SK-MEL-5 (cell line): ENCODE measurements at places on chromosomes 1 and 21.

GRCh38 chr1:234962340-234962989, 166.2 kb downstream of the TOMM20 start:
- no peak for DNase-seq

DNA sequence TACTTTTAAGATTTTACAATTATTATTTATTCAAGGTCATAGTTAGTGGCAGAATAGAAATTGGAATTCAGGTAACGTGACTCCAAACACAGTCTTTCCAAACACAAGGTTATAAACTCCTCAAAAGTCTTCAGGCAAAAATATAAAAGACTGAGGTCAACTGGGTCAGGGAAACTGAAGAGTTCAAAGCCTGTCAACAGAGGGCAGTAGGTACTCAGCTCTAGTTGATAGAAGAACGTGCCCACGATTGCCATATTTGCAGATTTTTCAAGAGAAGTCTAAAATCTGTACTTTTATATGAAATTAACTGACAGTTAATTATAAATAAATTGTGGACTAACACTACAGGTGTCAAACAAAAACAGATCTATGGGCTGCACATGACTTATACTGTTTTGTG, 135.0 kb downstream of the LHX4 start:
- peak; percentile 55 for DNase-seq

DNA sequence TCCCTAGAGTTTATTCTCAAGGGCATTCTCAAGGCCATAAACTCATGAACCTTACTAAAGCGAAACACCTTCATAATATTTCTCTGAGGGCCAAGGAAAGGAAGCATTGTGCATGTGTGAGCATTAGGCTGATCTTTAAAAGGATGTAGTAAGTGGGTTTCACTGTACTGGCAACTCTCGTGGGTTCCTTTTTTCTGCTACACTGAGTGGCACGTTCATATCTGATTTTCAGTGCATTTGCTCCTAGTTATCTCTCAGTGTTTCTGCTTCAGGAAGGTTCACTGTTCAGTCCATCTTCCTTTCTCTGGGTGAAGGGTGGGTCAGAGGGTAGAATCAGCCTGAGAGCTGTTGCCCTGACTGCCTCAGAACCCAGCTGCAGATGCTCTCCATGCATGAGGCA, 192.8 kb upstream of the ADGRL2 start:
- DNase-seq: no peak

DNA sequence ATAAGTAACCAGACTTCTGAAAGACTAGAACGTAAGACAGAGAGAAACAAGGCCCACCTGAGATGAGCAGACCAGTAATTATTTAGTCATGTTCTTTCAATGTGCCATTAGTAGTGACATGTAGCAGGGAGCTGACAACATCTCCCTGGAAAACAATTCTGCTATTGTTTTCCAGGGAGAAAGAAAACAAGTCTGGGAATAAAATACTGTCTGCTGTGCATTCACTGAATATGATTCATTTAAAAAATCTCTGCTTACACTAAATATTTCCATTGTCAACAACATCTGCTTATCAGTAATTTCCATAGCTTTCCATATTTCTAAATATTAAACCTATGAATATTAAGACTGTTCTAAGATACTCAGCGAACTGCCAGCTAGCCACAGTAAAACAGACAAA, 80.0 kb downstream of the VCAM1 start:
- no peak for DNase-seq

- no peak for DNase-seq
Measured at GRCh38 chr1:78292361-78292760, 198.4 kb upstream of the PTGFR start.

- DNase-seq: peak; percentile 30
Measured at GRCh38 chr1:214491468-214492146, 59.8 kb downstream of the PTPN14 start.

GRCh38 chr1:50342525-50342924, 80.7 kb downstream of the DMRTA2 start:
- DNase-seq: no peak

DNA sequence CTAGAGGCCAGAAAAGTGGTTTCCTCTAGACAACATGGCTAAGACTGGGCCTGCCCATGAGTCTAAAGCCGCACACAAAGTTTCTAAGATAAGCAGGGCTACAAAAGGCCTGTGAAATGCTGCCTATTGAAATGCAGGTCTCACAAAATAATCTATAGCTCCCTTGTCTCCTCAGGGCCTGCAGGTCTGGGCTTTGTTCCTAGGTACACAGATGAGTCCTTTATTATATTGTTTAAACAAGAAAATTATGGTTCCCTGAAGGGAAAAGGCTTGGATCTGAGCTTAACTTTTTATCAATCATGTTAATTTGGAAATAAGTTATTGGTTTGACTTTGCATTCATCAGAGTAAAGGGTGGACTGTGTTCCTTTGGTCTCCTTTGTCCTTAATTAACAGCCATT, 413.4 kb upstream of the BEND5 start:
- peak; percentile 14 for DNase-seq

DNA sequence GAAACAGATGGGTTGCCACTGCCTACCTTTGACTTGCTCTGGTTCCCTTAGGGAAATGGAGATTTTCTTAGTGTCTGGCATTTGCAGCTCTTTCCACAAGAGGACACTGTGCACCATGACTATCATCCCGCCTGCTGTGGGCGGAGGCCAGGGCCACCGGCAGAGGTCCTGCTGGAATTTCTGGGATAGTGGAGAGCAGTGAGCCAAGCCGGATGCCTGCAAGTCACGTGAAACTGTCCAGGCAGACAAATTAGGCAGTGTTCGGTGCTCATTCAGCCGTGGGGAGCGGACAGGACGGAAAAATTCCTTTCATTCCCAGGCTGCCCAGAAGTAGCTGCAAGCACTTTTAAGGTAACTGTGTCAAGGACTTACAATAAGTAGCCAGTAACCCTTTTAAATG, 43.4 kb downstream of the IGSF5 start:
- peak; percentile 95 for DNase-seq

DNA sequence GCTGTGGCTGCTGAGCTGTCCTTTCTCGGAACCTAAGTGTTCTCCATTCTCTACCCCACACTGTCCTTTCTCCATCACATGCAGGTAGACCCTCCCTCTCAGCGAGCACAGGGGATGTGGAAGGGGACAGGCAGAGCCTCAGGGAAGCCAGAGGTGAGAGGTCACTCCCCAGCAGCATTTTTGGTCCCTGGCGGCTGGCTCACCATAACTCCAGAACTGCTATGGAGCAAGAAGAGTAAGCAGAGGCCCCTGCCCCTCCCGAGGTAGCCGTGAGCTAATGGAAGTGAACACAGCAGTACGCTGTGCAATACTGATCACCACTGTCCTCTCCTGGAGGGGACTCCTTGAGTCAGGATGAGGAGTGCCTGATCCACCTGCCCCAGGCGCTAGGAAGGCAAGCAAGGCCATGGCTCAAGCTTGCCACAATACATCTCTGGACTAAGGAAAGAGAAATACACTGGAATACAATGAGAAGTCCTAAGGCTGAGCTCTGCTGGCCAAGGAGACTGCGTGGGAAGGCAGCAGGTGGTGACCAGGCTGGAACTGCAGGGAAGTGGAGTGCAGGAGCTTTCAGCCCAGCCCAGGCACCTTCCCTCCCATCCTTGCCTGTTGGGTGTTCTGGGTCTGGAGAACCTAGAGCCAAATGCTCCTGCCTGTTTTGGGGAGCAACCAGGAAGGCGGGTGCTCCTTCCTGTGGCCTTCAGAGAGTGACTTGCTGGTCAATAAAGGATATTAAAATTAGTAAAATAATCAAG, 96.2 kb downstream of the LAMC2 start:
- no peak for DNase-seq

DNA sequence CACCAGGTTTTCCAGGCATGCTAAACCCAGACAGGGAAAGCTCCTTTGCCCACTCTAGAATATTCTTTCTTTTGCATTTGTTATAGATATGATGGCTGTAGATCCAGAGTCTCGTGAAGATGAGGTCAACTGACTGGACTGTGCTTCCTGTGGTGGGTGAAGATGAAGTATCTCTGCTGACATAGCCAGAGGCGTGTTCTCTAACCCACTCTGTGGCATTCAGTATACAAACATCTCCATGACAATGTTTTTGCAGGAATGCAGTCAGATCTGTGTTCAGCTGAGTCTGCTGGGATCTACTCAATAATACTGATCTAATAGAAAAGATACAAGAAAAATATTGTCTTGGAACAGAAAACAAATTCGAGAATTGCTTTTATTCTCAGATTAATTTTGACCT, 11.3 kb downstream of the RWDD2B start:
- no peak for DNase-seq

GRCh38 chr1:117171900-117172511, 38.7 kb downstream of the VTCN1 start:
- peak; percentile 99 for DNase-seq

GRCh38 chr1:33348676-33349080, 27.8 kb upstream of the A3GALT2 start:
- DNase-seq: no peak

- DNase-seq: no peak
Measured at GRCh38 chr1:10628685-10629084, 153.9 kb downstream of the PEX14 start.

DNA sequence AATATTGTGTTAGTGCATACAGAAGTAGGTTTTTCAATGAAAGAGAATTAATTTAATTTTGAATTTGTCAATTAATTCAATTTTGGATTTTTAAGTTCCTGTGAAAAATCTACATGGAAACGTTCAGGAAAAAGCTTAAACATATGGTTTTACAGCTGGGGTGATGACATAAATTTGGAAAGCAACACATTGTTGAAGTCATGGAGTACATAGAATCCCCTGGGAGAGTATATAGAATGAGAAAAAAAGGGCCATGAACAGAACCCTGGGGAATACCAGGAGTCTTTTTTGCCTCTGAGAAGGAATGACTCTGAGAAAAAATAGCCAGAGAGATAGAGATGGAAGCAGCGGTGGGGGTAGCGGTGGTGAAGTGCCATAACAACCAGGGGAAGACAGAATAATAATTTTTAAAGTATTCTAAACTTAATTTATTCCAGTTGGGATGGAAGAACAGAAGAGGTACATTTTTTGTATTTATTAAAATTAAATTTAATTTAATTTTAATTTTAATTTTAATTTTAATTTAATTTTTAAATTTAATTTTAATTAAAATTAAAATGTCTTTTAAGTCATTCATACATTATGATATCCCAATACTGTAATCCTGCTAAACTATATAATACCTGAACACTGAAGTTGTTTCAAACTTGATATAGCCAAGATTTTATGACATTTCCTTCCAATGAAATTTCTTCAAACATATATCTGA, 48.9 kb downstream of the NME7 start:
- no peak for DNase-seq

- DNase-seq: no peak
Measured at GRCh38 chr1:243312952-243313634, 57.3 kb downstream of the SDCCAG8 start.

- no peak for DNase-seq
Measured at GRCh38 chr1:84873366-84873765, 19.6 kb downstream of the LPAR3 start.

DNA sequence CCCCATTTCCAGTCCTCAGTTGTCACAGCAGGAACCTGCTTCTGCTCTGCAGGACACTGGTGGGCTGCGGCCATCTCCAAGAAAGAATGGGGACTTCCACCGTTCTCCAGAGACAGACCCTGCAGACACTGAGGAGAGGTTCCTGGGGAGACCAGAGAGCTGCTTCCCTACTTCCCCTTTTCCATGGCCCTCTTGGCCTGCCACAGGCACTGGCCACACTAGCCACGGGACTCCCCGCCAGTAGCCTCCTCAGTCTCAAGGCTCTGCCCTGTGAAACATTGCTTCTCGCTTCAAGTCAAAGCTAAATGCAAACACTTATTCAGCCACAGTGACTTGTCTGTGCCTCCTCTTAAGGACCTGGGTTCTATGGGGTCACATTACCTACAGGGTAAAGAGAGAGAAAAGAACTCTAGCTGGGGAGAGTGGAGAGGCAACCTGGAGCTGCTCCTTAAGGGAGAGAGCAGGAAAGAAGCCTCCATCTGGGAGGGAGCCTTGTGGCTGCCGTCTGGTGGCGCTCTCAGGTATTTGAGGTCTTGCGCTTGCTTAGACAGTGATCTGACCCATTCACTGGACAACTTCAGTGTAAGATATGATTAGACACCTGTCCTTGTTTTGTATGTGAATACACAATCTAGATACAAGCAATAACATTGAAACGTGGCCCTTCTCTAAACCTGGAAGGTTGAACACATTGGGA, 5.4 kb upstream of the SLAMF8 start:
- DNase-seq: peak; percentile 31

DNA sequence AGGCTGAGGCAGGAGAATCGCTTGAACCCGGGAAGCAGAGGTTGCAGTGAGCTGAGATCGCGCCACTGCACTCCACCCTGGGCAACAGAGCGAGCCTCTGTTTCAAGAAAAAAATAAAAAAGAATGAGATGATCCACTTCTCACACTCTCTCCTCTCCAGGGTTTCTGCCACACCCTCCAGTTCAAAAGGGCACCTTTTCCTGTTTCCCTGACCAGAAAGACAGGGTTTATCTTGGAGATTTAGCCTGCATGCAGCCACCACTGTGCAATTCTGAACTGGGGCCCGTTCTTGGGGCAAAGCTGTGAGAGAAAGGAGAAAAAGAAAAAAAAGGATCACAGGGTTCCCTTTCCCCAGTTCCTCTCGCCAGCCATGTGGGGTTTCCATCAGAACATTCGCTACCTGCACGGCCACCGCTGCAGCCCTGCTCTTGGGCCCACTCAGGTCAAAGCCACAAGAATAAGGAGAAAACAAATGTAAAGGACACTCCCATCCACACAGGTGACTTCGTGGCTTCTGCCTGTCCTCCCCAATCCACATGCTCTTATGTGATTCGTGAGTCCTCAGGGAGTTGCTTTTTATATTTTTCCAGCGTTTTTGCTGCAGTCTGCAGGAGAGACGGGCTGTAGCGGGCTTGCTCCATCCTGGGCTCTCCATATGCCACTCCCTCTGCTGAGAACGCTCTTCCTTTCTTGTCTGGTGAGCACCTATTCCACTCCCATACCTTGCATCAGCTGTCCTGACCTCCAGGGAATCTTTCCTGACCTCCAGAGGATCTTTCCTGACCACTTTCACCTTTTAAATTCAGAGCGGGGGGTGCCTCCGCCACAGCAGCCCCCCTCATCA, 26.4 kb downstream of the GNG4 start:
- no peak for DNase-seq

DNA sequence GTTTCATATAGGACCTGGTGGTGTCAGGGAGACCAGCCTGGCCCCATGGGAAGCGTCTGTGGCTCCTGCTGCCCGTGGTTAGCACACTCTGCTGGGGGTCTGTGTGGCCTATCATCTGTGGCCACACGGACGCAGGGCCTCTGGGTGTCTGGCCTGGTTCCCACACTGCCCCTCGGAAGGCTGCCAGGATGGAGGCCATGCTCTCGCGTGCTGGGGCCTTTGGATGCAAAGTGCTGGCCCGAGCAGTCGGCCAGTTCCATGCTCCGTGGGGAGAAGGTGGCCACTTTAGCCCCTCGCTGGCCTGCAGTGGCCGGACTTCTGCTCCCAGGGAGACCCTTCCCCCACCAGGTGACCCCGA, 20.8 kb upstream of the LRRC3 start:
- DNase-seq: no peak

- DNase-seq: no peak
Measured at GRCh38 chr1:41716188-41717130, 202.3 kb downstream of the HIVEP3 start.
